ENCODE measurements at places on chromosomes 13 and 19. TPM values are rescaled to one million over a fixed set of nuclear protein-coding genes. Genes with fewer than 3 reads are reported as not detected.

The RASGRP4 gene
- not detected for total RNA-seq

GRCh38 chr19:56980906-56981305 is 138.9 kb upstream of the USP29 start:
- no peak for DNase-seq

GRCh38 chr13:33727297-33728083 is 90.5 kb upstream of the RFC3 start:
- DNase-seq = no peak

The WTIP gene
- 40.6 TPM for total RNA-seq

DNA sequence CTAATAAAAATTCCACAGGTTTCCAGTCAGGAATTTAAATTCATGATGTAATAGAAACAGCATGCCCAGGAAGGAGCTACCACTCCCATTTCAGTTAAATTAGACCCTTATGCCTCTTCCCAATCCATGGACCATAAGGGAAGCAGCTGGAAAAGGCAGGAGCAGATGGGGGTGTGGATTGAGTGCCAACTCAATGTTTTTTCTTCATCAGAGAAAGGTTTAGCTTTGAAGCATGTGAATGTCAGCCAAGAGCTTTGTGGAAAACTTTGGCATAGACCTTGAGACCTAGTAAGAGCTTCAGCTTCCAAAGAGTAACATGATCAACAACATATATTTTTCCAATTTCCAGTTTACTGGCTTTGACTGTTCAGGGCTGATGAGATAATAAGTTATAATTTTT is 2139.9 kb downstream of the PCDH9 start:
- peak; percentile 0 for DNase-seq

The ZNF524 gene
- total RNA-seq = 6.4 TPM

GRCh38 chr13:84479656-84480055 is 597.4 kb upstream of the SLITRK1 start:
- DNase-seq = no peak

- no peak for DNase-seq
These were observed 74.2 kb upstream of the RFC3 start for GRCh38 chr13:33743438-33744368.

DNA sequence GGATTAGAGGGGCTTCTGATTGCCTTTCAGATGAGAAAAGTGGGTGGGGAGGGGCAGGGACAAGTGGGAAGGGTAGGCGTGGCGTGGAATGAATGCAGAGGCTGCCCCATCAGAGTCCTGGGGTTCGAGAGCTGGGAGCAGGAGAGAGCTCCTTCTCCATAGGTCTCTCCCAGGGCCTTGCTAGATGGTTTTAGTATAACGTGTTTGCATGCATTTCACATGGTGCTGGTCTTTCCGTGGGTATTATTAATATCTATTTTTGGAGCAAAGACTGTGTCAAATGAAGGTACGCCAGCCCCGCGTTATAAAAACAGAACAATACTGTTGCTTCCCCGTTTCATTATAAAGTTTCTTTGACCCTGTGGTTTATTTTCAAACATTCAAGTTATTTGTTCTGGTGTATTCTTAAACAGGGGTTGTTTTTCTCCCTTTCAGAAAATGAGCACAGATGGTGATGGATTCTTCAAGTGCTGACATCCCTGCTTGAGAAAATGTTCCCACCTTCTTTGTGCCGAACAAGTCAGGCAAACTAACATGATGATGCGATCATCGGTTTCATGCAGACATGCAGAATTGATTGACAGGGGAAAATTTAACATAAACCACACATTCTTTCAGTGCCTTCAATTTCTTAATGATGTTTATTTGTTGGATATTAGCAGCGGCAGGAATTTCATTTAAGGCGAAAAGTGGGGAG is 62.1 kb upstream of the ZNF536 start:
- no peak for DNase-seq

The ZNF578 gene
- total RNA-seq = 1.6 TPM

GRCh38 chr19:41480336-41480735 is 37.4 kb downstream of the ERICH4 start:
- DNase-seq = no peak

DNA sequence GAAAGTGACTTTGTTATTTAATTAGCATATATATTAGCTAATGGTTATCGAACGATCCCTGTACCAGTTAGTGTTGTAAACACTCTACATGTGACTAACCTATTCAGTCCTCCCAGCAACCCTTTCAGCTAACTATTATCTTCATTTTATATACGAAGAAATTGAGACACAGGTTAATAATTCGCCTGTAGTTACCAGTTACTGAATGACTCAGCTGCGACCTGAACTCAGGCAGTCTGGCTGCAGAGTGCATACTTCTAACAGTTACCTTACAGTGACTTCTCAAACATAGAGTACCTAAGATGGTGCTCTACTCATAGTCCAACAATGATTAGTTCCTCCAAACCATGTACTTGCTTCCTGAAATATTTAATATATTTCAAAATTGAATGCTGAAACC is 117.7 kb downstream of the FNDC3A start:
- no peak for DNase-seq

The ATP4A gene
- not detected for total RNA-seq

- DNase-seq = no peak
These were observed 15.7 kb upstream of the FBXL3 start for GRCh38 chr13:77042566-77043177.

The CEACAM8 gene
- total RNA-seq = not detected

- DNase-seq = peak; percentile 45
These were observed 213.4 kb downstream of the TSHZ3 start for GRCh38 chr19:31135841-31136240.

GRCh38 chr19:47719047-47719859 is 6.0 kb downstream of the EHD2 start:
- peak; percentile 99 for DNase-seq

DNA sequence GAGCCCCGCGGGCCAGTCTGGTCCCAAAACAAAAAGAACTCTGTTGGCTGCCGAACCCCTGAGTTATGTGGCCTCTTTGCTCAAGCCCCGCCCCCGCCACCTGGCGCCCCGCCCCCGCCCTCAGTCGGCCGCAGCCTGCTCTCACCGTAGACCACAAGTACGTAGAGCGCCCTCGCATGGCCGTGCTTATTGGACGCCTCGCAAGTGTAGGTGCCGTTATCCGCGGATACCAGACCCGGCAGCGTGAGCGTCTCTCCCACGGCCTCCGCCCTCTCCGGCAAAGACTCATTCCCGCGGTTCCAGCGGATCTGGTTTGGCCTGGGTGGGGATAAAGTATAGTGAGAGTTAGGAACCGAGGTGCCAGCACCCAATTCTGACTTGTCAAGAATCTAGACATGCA is 5.5 kb upstream of the ZNF428 start:
- peak; percentile 53 for DNase-seq

The FGF22 gene
- total RNA-seq = not detected

- no peak for DNase-seq
These were observed 83.5 kb downstream of the SACS start for GRCh38 chr13:23350009-23350408.

DNA sequence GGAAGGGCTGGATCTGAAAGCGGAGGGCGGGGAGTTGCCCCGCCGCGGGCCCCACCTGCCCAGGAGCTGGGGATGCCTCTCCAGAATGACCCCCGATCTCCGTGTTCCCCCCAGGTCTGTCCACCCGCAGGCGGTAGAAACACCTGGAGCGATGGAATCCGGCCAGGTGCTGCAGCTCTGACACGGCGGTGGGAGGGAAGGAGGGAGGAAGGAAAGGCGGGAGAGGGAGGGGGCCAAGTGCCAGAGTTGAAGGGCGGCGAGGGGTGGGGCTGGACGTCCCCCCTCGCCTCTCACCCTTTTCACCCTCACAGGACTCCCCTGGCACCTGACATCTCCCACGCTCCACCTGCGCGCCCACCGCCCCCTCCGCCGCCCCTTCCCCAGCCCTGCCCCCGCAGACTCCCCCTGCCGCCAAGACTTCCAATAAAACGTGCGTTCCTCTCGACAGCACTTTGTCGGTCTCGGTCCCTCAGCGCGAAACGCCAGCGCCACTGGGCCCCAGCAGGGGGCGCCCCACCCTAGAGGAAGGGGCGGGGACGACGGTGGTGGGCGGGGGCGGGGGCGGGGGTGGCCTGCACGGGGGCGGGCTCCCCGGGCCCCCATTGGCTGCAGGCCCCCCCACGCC is 337 bp upstream of the FXYD7 start:
- DNase-seq = peak; percentile 29

- DNase-seq = no peak
These were observed 126.6 kb upstream of the UFM1 start for GRCh38 chr13:38223089-38223488.

DNA sequence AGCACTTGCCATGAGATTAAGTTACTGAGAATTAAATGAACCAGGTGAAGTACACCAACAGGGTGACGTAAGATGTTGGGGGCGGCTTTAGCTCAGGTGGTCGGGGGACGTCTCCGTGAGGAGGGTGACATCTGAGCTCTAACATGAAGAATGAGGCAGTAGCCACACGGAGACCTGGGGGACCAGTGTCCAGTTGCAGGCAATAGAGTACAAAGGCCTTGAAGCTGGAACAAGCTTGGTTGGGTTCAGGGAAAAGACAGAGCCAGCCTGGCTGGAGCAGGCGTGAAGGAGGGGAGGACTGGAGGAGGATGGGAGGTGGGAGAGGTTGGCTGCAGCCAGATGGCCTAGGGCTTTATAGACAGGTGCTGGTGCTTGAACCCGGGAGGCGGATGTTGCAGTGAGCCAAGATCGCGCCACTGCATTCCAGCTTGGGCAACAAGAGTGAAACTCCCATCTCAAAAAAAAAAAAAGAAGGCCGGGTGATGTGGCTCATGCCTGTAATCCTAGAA is 1.6 kb downstream of the SPINT2 start:
- no peak for DNase-seq

- peak; percentile 70 for DNase-seq
These were observed 477 bp downstream of the CUL4A start for GRCh38 chr13:113209759-113210421.

DNA sequence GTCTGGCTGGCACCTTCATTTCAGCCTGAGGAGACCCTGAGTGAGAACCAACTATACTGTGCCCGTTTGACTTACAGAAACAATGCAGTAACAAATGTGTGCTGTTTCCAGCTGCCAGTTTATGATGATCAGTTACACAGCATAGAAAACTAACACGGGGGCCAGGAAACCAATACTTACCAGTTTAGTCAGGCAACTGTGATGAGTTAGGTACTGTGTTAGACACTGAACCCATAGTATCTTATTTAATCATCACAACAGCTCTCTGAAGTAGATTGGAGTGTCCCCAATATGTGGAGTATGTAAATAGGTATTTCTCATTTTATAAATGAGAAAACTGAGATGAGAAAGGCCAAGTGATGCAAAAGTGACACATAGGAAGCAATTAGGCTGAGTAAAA is 620.9 kb upstream of the KLF12 start:
- no peak for DNase-seq

DNA sequence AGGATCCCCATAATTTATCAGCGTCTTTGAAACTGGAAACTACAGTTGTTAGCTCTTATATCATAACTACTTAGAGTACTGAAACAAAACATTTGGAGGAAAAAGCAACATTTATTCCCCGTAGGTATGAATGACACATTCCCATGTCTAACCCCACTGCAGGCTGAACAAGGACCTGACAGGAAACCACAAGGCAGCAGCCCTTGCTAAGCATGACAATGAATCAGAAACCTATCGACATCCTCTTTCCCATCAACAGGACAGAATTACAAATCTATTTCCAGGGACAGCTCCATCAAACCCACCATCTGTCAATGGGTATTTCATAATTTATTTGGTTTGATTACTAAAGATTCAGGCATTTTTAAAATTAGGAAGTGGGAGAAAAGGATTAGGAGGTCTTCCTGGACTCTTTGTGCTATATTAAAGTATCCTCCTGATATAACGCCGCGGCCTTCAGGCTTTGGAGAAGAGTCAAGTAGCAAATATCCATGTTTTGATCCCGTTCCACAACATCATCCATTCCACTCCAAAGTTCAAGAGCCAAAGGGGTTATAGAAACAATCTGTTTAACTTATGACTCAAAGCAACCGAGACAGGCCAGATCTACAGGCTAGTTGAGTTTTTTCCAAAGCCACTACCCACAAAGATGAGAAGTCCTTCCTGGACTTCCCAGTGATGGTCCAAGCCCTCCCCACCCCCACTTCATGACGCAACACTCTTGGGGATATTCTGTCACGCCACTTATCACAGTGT is 51.1 kb downstream of the FAM216B start:
- peak; percentile 82 for DNase-seq

DNA sequence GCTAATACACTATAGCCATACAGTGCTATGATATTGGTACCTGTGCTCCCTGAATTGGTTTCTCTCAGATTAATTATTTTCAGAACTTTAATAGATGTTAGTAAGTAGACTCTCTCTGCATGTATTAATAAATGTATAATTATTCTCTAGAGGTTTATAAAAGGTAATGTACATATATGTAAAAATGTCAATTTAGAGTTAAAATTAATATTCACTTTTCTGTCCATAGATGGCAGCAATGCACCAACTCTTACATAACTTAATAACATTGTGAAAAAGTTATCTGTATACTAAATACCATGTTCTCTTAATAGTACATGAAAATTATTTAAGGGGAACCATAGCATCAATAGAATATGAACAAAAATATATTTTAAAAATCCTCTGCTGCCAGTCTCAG is 515.0 kb upstream of the KLHL1 start:
- DNase-seq = peak; percentile 1

DNA sequence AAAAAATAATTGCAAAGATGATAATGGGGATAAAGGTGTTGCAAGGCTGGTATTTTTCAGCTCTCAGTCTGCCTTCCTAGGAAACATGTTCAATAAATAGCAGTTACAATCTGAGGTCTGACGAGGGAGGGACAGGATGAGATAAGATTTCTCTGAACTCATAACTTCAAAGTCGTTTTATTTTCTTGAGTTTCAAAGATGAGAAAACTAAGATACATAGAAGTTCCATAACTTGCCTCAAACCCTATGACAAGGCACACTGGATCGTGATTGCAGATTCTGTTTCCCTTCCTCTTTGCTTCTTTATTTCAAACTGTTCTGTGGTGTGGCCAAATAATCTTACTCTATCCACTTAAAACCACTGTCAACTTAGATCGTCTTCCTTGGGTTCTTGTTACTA is 327.2 kb downstream of the GPC5 start:
- DNase-seq = no peak

DNA sequence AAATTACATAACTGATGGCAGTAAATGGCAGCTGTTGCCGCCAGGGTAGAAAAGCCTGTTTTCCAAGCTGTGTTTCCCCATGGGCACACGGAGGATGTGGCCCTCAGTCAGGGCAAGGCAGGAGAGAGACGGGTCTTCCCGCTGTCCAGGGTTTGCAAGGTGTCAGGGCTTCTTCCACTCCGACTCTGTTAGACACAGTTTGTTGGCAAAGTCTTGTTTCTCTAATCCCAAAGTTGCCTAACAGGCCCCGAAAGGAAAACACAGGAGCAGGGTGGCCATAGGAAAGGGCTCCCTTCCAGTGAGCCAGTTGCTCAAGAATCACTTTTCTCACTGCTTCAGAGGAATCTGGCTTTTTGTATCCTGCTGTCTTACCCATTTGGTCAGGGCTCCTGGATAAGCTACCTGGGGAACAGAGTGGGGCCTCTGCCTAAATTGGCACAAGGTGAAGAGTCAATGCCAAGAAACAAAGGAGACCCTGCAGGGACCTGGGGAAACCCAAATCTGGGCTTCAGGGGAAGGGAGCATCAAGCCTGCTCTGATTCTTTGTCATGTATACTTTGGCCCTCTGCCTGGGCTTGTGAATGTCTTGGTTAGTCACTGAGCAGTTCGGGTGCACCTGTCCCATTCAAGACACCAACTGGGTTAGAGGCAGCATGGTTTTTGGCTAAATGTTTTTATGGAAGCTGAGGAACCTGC is 29.0 kb upstream of the CXCL17 start:
- DNase-seq = peak; percentile 19

The CCDC122 gene
- total RNA-seq = 16.0 TPM
